Stimulated activated CD8-positive, alpha-beta memory T cell treated with anti-CD3 and anti-CD28 coated beads, Interleukin-2, amount 100 ng/mL, for 1 hour (primary cell): ENCODE measurements at places on chromosomes 4 and X.

- DNase-seq, result no peak
Observed at GRCh38 chr4:20252656-20253282, 1.1 kb downstream of the SLIT2 start.

- DNase-seq, result no peak
Observed at GRCh38 chr4:102683881-102684609, 76.7 kb downstream of the MANBA start.

- DNase-seq, result no peak
Observed at GRCh38 chrX:20727447-20727846, 460.7 kb upstream of the RPS6KA3 start.

- DNase-seq, result no peak
Observed at GRCh38 chr4:84677093-84677492, 94.2 kb downstream of the CDS1 start.

- no peak for DNase-seq
Observed at GRCh38 chr4:123170843-123171242, 225.8 kb upstream of the SPRY1 start.

- DNase-seq, result no peak
Observed at GRCh38 chr4:8598391-8599090, 6.0 kb downstream of the CPZ start.

DNA sequence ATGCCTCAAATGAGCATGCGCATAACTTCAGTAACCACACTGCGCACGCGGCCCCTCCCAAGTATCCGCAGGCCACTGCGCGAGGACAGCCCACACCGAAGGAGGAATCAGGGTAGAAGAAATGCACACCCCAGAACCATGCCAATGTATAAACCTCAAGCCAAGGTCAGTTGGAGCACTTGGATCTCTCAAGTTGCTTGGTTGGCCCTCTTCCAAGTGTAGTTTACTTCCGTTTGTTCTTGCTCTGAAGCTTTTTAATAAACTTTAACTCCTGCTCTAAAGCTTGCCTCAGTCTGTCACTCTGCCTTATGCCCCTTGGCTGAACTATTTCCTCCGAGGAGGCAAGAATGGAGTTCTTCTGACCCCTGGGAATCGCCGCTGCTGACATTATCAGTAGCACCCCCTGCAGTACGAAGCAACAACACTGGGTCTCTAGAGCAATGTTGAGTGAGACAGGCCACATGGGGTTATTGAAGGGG lies 22.0 kb upstream of the SPINK2 start:
- no peak for DNase-seq
